ENCODE measurements at places on chromosomes 16 and 17.

DNA sequence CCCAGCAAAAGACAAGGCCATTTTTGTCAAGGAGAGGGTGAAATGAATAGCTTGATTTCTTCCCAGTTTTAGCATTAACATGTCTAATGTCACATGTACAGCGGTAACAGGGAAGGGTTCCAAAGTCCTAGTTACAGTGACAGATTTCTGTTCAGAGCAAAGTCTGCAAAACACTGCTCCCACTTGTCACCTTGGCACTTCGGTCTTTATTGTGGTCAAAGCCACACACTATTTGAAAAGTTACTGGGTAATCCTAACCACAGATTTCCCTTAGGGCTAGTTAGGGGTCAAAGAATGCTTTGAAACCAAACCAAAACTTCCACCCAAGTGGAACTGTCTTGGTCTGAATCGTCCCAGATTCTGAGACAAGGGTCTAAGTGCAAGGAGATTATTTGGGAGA is 455.6 kb downstream of the HS3ST3B1 start:
- DNase-seq = no peak

DNA sequence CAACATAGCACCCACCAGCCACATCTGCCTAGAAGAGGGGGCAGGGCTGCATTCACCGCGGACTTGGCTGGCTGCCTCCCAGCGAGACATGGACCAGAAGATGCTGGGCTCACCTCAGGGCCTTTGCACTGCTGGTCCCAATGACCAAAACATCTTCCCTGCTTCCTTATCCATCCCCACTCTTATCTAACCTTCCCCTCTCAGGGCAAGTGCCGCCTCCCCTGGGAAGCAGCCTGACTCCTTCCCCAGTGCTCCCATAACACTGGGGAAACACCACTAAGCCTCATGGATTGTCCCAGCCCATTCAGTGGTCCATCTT is 5.7 kb downstream of the TMC6 start:
- DNase-seq = no peak

DNA sequence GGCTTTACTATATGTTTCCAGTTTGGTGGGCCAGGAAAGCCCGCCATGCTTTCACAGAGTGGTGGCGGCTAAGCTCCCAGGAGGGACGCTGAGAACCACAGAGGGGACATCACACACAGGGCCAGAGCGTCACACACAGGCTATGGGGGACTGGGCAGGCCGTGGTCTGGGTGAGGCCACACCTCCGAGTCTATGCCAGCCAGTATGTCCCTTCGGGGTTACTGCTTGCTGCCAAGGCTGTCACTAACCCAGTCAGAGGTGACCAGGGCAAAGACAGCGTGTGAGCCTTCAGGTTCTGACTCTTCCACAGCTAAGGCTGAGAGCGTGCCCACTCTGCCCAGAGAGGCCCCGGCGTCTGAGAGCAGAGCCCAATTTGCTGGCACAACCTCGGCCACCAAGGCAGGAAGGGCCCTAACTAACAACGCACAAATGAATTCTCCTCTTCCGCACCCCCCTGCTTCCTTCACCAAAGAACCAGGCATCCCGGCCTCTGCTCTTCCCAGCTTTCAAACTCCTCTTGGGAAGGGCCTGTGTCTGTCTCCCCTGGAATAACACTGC is 2.9 kb downstream of the PLD6 start:
- DNase-seq = no peak

DNA sequence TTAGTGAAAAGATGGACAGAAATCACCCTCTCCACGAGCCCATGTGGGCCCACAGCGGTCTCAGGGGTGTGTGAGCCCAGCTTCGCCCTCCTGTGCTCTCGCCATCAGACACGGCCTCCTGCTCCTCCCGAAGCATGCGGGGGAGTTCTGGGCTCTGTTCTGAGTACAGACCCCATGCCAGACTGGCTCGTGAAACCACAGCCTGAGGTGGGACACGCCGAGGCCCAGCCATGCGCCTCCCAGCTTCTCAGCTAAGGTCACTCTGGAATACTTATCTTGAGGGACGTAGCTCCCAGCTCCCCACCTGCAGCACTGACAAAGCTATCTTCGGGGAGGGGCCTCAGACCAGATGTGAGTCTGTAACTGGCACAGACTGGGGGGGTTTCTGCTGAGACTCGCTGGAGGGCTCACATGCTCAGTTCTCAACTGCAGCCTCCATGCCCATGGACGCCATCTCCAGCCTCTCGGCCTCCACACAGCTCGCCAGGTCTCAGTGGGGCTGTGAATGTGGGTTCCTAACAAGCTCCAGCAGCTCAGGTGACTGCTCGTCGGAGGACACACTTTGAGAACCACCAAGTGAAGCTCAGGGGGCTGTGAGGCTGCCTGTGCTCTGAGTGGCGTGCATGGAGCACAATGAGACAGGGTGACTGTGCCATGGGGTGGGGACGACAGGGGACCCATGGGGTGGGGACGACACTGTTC is 95.2 kb downstream of the ZNF778 start:
- DNase-seq = no peak

DNA sequence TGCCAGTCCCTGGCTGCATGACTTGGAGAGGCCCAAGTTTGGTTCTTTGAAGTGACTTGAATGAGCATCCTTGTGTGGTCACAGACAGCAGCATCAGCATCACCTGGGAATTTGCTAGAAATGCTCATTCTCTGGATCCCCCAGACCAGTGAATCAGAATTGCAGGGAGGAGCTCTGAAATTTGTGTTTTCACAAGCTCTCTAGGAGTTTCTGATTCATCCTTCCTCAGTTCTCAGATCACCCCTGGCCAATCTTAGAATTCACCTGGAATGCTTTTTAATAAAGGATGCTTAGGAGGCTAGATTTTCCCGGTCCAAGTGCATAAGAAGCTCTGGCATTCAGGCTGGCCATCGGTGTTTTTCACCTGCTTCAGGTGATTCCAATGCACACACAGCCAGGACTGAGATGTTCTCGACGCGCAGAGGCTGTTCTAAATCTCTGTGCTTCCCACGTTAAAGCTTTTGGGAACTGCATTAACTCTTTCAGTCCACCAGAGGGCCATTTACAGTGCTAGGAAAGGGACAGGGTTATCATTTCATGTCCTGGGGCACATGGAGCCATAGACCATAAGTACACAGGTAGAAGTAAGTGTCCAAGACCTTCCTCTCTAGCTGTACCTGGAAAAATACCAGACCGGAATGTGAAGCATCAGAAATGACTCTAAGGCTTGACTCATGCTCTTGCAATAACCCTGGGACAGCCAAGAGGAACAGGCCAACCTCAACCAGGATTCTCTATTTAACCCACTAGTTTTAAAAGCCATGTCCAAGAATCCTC is 85.7 kb upstream of the XYLT1 start:
- peak; percentile 20 for DNase-seq

- DNase-seq = no peak
Observed at GRCh38 chr16:9417898-9418297, 326.5 kb downstream of the HAPSTR1 start.

- no peak for DNase-seq
Observed at GRCh38 chr17:29608986-29609385, 13.7 kb downstream of the CORO6 start.

DNA sequence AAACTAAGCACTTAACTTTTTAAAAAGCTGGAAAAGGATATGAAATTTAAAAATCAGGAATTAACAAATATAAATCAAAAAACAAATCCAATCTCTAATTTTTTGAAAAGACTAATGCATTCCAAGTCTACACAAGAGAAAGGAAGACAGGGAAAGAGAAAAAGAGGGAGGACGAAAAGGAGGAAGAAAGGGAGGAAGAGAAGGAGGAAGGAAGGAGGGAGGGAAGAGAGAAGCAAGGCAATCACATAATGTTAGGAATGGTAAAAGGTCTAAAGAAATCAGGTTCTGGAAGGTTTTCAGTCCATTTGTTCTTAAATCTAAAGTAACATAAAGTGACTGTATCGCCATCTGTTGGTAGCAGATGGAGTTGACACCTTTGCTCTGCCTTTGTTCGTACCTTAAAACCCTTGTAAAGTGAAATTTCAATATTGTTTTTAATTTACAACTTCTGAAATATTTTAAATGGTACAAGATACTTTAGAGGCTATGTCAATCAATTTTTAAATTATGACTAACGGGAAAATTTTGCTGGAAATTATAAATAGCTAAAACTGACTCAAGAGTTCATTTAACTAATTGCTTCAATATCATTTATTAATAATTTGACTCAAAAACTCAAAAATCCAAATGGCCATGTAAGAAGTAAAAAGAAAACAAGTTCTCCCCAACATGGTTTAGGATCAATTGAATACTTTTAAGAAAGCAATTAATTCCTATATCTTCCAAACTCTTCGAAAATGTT is 20.4 kb upstream of the CDYL2 start:
- DNase-seq = peak; percentile 23

DNA sequence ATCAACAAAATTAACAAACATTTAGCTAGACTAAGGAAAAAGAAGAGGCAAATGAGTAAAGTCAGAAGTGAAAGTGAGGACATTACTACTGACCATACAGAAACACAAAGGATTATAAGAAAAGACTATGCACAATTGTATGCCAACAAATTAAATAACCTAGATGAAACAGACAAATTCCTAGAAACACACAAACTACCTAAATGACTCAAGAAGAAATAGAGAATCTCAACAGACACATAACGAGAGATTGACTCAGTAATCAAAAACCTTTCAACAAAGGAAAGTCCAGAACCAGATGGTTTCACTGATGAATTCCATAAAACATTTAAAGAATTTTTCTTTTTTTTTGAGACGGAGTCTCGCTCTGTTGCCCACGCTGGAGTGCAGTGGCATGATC is 35.7 kb upstream of the MYLK3 start:
- DNase-seq = no peak

- DNase-seq = no peak
Observed at GRCh38 chr17:56020369-56020768, 132.9 kb upstream of the ANKFN1 start.

- DNase-seq = no peak
Observed at GRCh38 chr17:80855196-80855947, 136.3 kb upstream of the CHMP6 start.

DNA sequence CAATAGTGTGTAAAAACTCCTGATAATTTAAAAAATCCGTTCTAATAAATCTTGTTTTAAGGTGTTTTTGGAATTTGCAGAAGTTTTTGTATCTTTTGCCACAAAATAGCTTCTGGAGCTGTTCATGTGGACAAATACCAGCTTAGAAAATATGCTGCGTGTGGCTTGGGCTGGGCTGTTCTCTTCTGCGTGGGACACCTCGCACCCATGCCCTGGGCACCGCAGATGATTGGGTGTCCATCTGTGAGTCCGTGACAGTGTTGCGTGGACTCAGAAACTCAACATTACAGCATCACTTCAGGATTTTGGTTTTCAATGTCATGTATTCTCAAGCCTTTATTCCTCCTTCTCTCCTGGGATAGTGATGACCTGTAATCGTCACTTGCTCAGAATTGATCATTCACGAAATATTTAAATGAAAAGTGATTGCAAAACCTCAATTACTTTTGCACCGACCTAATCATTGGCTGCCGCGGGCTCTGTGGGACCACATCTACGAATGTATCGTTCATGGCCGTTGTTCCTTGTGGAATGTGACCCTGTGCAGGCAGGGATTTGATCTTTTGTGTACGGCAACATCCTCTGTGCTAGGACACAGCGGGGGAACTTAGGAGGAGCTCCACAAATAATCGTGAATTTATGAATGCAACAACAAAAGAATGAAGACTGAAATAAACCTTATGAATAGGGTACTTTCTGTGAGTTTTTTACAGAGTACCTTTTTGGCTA is 210.3 kb upstream of the FOXF1 start:
- no peak for DNase-seq

GRCh38 chr17:58969156-58969555 is 137.5 kb downstream of the TRIM37 start:
- no peak for DNase-seq

DNA sequence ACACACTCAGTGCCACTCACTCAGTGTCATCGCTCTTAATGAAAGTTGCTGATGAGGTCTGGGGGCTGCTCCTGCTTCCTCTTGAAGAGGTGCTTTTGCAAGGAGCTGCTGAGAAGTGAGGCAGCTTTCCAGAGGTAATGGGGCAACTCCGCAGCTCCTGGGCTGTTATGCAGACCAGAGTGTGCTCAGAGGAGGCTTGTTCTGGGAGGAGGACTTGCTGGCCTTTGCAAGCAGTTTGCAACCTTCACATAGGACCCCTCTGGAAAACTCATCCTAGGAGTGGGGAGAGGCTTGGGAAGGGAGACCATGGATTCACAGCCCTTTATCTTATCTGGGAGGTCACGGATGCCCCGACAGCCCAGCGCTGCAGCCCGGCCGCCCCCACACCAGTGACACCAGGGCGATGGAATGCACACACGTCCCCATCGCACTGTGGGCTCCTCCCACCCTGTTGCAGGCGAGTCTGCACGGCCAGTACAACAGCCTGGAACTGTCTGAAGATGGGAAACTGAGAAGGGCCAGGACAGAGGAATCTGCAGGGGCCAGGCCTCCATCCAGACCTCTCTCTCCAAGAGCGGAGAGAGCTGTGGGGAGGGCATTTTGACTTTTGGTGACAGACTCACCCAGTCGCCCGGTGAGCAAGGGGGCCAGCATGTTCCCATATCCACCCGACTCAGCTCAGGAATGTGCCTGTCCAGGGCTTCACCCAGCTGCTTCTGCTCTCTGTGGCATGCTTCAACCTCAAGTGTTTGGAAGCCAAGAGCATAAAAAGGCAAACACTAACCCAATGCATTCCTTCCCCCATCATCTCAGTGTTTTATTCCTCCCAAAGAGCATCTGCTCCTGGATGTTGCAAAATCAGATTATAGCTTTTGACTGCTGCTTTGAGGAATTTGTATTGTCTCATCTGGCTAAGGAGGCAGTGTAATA is 78.6 kb upstream of the ZNF469 start:
- no peak for DNase-seq

- no peak for DNase-seq
Observed at GRCh38 chr16:65658349-65658748, 536.5 kb upstream of the CDH11 start.

GRCh38 chr16:53816211-53816836 is 112.4 kb downstream of the FTO start:
- DNase-seq = no peak

DNA sequence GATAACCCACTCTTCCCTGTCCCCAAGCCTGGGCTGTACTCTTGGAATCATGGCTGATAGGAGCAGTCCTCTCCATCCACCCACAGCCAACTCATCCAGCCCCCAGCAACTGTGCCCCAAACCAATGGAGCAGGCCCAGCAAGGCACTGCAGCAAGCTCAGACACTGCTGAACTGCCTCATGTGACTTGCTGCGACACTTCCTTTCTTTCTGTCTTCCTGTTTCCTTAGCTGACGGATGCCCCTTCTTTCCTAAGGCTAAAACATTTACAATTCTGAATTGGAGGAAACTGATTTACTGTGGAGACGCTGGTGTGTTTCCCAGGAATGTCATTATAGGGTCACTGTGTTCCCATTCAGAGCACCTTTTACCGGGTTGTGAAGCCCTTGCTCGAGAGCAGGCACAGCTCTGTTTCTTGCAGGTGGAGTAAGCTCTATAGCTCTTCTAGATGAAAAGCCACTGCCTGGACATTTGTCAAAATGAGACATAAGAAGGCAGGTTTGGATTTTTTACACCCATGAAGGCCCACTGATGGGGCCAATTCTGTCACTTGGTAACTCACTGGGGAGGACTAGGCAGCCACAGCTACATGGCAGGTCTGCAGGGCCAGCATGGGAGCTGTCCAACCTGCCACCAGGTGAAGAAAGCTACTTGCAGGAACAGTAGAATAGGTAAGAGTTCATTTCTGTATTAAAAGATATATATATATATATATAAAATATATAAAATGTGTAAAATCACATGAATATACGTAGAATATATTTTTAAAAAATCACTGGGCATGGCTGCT is 27.4 kb downstream of the TMEM11 start:
- DNase-seq = no peak

All from GM18507 (cell line).